Caco-2 (cell line): ENCODE measurements at places on chromosomes 11 and 22.

DNA sequence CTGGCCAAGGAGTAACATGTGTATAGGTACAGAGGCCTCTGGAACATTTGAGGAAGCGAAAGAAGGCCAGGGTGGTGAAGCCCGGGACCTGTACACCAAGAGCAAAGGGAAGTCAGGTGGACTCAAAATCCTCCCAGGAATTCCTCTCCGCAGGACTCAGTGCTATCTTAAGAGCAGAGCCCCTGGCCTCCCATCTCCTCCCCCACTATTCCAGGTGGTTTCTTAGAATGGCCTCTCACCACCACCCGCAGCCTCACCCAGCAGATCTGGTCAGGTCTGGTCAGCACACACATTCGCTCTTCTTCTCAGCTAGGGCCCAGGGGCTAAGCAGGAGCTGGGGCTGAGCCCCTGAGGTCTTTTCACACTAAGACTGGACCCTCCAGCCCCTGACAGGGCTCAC lies 59.1 kb downstream of the SCGB1A1 start:
- DNase-seq, result peak; percentile 52

- DNase-seq, result no peak
Observed at GRCh38 chr11:111954154-111954553, 17.0 kb downstream of the DIXDC1 start.

DNA sequence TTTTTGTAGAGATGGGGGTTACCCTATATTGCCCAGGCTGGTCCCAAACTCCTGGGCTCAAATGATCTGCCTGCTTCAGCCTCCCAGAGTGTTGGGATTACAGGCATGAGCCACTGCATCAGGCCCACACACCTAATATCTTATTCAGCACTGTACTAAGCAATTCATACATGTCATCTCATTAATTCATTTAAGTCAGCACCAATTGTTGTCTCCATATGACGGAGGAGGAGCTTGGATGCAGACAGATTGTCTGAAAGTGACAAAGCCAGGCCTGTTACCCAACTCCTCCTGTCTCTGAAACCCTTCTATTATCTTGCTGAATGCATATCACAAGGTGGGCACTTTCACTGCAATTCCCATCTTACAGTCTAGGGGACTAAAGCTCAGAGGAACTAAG lies 57.5 kb upstream of the ALX4 start:
- DNase-seq, result no peak

DNA sequence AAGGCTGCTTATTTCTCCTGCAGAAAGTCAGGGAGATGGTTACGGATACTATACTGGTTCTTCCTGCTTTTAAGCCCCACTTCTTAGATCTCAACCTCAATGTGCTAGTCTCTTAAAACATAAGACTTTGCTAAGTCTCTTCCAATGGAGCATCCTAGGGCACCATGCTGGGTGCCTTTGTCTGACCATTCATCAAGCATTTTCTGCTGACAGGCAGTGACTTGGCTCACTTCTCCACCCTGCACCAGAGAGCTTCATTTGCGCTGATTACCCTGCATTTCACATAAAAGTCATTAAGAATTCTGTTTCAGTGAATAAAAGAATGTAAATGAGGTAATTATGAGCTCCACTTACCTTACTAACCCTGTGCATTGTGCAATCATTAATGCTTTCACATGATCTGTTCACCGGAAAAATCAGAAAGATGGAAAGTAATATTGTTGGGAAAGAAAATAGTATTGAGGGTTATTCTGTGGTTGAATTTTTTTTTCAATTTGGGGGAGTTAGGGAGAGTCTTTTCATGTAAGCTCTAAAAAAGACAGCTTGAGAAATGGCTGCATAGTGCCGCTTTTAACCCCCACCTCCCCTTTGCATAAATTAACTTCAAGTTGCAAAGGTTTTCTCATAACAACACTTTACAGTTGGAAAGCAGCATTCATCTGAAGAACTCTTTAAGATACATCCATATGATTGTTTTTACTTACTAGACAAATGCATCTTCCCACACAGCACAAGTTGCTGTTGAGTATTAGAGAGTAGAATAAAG lies 677.3 kb upstream of the KIRREL3 start:
- no peak for DNase-seq

- DNase-seq, result no peak
Observed at GRCh38 chr22:17569971-17570511, 6.7 kb downstream of the SLC25A18 start.

- DNase-seq, result no peak
Observed at GRCh38 chr11:104776501-104777170, 121.6 kb downstream of the CASP12 start.

DNA sequence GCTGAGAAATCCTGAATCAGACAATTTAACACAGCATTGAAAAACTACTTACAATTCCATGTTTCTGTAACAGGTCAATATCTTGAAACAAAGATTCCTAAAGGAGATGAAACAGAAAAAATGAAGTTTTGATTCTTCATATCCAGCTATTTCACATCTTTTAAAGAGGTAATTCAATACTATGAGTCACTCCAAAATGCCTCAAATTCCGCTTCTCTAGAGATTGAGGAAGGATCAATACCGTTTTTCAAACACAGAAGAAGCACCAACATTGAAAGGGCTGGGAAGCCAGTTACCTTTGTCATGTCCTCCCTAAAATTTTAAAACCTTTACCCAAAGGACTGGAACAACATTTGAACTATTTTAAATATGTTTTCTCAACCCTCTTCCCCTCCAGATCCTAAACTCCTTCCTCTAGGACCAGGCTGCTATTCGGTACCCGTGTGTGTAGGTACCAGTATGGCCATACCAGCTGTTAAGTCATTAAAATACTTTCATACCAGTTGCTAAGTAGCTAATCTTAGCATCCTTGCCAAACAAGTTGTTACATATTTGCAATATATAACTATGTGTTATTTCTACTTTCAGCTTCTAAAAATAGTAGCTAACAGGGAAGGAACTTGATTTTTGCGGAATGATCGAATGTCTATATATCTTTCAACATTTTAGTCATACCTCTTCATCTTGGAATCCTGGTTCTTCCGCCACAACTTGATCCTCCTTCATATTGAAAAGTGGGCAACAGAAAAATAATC lies 2.3 kb downstream of the DMC1 start:
- no peak for DNase-seq

DNA sequence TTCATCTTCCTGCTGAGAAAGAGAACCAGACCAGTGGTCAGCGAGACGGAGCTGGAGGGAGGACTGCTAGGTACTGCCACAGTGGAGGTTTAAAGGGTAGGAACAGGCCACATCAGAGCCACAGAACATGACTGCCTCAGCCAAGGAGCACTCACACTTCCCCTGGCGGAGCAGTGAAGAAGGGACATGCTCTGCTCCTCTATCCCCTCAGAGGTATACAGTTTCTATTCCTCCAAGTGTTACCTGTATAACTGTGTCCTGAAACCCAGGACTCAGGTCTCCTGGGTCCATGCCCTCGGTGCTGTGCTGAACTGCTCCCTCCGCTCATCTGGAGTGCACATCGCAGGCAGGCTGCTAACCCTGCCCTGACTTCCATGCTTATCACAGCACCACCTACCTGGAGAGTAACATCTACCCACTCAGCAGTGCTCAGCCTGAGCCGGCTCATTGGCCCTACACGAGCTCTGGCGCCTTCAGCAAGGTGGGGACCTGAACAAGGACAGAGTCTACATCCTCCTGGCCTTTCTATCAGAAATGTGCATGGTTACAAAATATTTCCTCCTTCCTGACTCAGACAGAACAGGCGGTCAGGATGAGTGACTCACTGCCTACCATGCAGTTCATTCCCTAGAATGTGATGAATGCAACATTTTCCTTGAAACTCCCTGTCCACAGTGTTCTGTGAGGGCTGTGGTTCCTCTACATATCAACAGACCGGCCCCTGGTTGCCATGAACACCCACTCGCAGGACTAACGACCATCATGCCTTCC lies 52.9 kb downstream of the C11orf58 start:
- no peak for DNase-seq

DNA sequence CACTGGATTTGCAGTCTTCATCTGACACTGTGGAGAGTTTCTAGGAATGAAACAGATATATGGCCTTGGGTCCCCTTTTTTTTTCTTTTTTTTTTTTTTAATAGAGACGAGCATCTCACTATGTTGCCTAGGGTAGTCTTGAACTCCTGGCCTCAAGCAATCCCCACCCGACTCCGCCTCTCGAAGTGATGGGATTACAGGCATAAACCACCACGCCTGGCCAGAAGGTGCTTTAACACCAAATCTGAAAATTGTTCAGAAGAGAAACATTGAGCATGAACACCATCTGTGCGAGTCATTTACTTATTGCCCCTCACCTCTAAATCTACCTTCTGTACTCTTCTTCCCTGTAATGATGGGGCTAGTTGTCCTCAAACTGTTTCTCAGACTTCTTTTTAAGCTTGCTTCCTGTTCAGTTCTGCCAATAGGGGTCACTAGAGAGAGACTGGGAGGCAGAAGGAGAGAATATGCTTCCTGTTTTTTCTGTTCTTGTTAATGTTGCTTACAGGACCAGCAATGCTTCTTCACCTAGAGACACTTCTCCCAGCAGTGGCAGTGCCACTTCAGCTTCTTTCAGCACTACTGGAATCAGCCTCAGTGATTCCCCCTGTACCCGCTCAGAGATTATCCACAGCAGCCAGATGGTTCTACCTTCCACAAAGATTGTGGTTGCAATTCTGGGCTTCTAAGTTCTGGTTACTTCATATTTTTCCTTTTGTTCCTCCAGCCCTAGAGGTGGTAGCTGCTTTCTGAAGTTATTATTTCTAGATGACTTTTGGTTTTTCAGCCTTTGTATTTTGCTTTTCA lies 20.8 kb upstream of the ZBED5 start:
- no peak for DNase-seq

GRCh38 chr11:100328626-100329340 lies 358.3 kb upstream of the ARHGAP42 start:
- DNase-seq, result peak; percentile 23

GRCh38 chr11:73376803-73377629 lies 817 bp downstream of the RELT start:
- DNase-seq, result no peak

DNA sequence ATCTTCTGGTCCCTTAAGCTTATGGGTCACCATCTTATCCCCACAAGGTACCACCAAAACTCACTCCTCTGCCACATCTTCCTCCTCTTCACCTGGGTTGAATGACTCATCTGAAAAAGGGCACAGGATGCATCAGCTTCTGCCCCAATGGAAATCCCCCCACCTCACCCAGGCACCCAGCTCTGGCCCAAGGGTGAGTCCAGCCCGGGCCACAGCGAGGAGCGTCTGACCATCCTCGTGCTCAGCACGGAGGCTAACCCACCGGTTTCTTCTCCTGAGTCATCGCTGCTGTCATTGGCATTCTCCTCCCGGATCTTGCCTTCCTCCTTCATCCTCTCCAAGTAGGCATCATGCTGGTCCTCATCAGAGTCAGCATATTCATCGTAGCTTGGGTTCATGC lies 5.3 kb upstream of the TNKS1BP1 start:
- DNase-seq, result no peak

DNA sequence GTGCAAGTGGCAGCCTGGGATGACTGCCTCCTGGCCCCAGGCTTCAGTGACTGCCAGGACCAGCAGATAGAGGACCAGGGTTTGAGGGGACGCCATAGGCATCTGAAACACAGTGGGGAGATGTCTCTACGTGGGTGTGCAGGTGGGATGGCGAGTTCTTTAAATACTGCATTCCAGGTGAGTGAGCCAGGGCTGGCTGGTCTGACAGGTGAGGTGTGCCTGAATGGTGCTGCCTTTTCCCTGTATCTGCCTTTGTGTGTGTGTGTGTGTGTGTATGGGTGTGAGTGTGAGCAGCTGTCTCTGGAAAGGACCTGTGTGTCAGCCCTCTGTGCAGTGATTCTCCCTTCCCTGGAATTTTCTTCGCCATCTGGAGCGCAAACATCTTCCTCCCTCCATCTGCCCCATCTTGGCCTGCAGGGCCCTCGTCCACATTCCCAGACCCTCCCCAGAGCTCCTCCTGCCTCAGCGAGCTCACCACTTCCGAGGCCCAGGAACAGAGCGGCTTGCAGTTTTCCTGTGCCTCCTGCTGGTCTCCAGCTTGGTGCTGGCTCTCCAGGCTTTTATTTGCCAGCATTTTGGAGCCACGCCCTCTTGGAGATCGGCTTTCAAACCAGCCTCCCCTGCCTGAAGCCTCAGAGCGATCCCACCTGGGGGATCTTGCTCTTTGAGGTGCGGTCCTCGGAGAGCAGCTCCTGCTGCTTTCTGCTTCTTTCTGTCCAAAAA lies at the start of gene GPHA2:
Gene GPHA2, minus strand, starts transcription at position 535 of the 723 bp plus-strand sequence. Its CDS starts 433 bp downstream, at position 102.
- no peak for DNase-seq

- DNase-seq, result peak; percentile 69
Observed at GRCh38 chr11:97732011-97732632, 1288.6 kb upstream of the CNTN5 start.

GRCh38 chr11:32139896-32140520 lies 49.1 kb downstream of the RCN1 start:
- DNase-seq, result no peak

GRCh38 chr11:111360150-111361043 lies 18.7 kb downstream of the POU2AF1 start:
- peak; percentile 100 for DNase-seq

DNA sequence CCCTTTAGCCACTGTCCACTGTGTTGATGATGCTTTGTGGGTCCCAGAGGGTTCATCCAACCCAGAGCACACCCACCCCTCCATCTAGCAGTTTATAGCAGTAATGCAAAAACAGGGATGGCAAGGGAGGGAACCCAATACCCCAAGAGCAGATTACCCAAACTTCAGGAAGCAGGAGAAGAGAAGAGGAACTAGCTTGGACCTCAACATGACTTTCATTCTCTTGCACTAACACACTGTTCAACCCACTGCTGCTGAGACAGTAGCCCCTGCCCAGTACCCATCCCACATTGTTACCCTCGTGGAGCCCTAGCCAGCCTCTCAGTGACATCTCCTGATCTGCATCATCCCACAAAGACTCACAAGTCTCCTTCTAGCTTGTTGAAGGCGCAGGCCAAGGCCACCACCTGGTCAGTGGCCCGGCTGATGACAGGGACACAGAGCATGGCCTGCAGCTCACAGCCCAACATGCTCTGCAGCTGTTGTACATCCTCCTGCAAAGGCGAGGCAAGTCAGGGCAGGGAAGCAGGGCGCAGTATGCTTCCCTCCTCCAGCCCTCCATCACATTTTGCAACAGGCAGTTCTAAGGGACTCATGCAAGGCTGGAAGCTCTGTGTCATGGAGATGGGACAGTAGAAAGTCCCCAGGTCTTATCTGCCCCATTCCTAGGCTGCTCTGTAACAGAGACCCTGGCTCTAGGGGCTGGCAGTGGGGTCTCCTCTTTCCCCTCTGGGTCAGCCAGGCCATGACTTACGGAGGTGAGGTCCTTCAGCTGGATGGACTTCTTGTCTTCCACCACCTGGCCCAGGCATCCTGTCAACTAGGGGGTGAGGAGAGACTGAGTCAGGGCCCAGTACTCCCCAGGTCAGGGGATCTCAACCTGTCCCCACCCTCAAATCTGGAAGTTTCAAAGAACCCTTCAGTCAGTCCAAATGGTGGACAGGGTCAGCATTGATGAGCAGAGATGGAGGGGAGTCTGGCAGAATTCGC lies 85.5 kb downstream of the PDE2A start:
- no peak for DNase-seq

- no peak for DNase-seq
Observed at GRCh38 chr22:18968011-18968749, 32.1 kb upstream of the PRODH start.
